Myocyte (in vitro differentiated cells): ENCODE measurements at places on chromosomes 3 and 15. TPM values are rescaled to one million over a fixed set of nuclear protein-coding genes. Genes with fewer than 3 reads are reported as not detected.

GRK7 gene
- 0.05 and 0.08 TPM in 2 replicates for total RNA-seq

TMEM207 gene
- total RNA-seq: not detected in 2 replicates

SAMMSON gene
- 0.08 TPM in 1 of 2 replicates, not detected in the other for total RNA-seq

MYL3 gene
- total RNA-seq: 4.5 and 7.8 TPM in 2 replicates

KIF23 gene
- total RNA-seq: 12.0 and 20.7 TPM in 2 replicates

UBAP1L gene
- 0.88 and 1.6 TPM in 2 replicates for total RNA-seq

GOLGA6L7 gene
- not detected in 2 replicates for total RNA-seq

C2CD4A gene
- total RNA-seq: not detected in 2 replicates

LRRC2 gene
- total RNA-seq: 7.0 and 8.2 TPM in 2 replicates

ZXDC gene
- total RNA-seq: 41.5 and 45.9 TPM in 2 replicates

KNG1 gene
- not detected in 2 replicates for total RNA-seq

SAMD7 gene
- not detected in 2 replicates for total RNA-seq

HESX1 gene
- 0.59 and 0.73 TPM in 2 replicates for total RNA-seq

GOLGA8Q gene
- 0.48 and 0.52 TPM in 2 replicates for total RNA-seq

TMEM212 gene
- total RNA-seq: not detected in 2 replicates

PLA2G4D gene
- total RNA-seq: not detected in 2 replicates

RLBP1 gene
- not detected in 2 replicates for total RNA-seq

CPEB1 gene
- 2.6 and 3.7 TPM in 2 replicates for total RNA-seq

CASR gene
- total RNA-seq: not detected in 2 replicates

MAGEL2 gene
- 0.16 and 0.31 TPM in 2 replicates for total RNA-seq

MED12L gene
- total RNA-seq: 0.26 TPM in 1 of 2 replicates, not detected in the other

CSPG5 gene
- 0.45 and 1.0 TPM in 2 replicates for total RNA-seq

DNAJA4 gene
- total RNA-seq: 9.8 and 11.6 TPM in 2 replicates

SEMA7A gene
- total RNA-seq: 9.5 and 11.4 TPM in 2 replicates

EFCC1 gene
- total RNA-seq: 1.6 and 4.6 TPM in 2 replicates

ISLR gene
- total RNA-seq: 0.31 and 2.2 TPM in 2 replicates

GOLGA8S gene
- not detected in 2 replicates for total RNA-seq

RBP2 gene
- 0.78 and 0.94 TPM in 2 replicates for total RNA-seq

GCSAM gene
- not detected in 2 replicates for total RNA-seq

NDN gene
- total RNA-seq: 22.6 and 25.0 TPM in 2 replicates

PLA2G4B gene
- total RNA-seq: 2.0 and 4.1 TPM in 2 replicates

EXD1 gene
- total RNA-seq: not detected in 2 replicates

LRTM1 gene
- total RNA-seq: 0.16 and 0.42 TPM in 2 replicates

GHRL gene
- not detected in 2 replicates for total RNA-seq

PRR23A gene
- not detected in 2 replicates for total RNA-seq

AGBL1 gene
- 0.21 and 3.3 TPM in 2 replicates for total RNA-seq

ZCWPW2 gene
- total RNA-seq: 0.64 and 0.83 TPM in 2 replicates

TRPM1 gene
- total RNA-seq: not detected in 2 replicates

TMCO5A gene
- not detected in 2 replicates for total RNA-seq

TMEM108 gene
- total RNA-seq: 16.7 and 20.7 TPM in 2 replicates

MAP6D1 gene
- total RNA-seq: 10.5 and 19.8 TPM in 2 replicates

TGM5 gene
- total RNA-seq: 0.21 TPM in 1 of 2 replicates, not detected in the other

MITF gene
- 12.5 and 17.7 TPM in 2 replicates for total RNA-seq

GOLGA6A gene
- total RNA-seq: 0.16 TPM in 1 of 2 replicates, not detected in the other

CCR8 gene
- not detected in 2 replicates for total RNA-seq

CCR4 gene
- not detected in 2 replicates for total RNA-seq
